Vagina (tissue), 2 donors: ENCODE measurements at places on chromosomes 5 and 9.

GRCh38 chr9:104903609-104904008, 24.3 kb downstream of the ABCA1 start:
- no peak for DNase-seq

GRCh38 chr5:157108976-157109375, at the start of gene HAVCR2:
Gene HAVCR2 (minus strand): TSS chr5:157109044. CDS start chr5:157108983, 61 bp downstream.
- DNase-seq: no peak

GRCh38 chr9:95177617-95178016, 139.9 kb downstream of the FANCC start:
- no peak for DNase-seq

DNA sequence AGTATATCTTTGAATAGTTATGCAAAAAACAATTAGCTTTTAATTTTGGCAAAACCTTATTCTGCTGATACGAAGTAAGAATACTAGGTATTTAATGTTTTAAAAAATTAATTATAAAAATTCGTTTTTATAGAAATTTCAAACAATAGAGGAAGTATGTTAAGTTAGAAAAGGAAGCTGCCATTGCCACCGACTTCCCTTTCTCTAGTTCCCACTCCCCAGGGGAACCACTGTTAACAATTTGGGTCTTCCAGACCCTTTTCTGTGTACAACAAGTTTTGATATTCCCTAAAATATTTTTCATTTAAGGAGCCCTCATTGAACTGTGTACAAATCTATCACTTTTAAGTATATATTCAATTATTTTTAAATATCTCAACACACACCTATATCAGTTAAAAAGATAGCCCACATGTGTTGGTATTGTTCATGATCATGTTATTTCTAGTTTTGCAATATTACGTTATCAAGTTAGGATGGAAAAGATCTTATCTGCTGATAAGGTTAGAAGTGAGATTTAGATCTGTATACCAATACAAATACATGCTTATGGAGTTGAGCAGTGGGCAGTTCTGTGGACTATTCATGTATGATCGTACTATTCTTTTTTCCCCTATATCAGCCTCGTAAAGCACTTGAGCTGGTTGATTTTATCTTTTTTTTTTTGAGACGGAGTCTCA, 25.9 kb downstream of the NDFIP1 start:
- DNase-seq: no peak

DNA sequence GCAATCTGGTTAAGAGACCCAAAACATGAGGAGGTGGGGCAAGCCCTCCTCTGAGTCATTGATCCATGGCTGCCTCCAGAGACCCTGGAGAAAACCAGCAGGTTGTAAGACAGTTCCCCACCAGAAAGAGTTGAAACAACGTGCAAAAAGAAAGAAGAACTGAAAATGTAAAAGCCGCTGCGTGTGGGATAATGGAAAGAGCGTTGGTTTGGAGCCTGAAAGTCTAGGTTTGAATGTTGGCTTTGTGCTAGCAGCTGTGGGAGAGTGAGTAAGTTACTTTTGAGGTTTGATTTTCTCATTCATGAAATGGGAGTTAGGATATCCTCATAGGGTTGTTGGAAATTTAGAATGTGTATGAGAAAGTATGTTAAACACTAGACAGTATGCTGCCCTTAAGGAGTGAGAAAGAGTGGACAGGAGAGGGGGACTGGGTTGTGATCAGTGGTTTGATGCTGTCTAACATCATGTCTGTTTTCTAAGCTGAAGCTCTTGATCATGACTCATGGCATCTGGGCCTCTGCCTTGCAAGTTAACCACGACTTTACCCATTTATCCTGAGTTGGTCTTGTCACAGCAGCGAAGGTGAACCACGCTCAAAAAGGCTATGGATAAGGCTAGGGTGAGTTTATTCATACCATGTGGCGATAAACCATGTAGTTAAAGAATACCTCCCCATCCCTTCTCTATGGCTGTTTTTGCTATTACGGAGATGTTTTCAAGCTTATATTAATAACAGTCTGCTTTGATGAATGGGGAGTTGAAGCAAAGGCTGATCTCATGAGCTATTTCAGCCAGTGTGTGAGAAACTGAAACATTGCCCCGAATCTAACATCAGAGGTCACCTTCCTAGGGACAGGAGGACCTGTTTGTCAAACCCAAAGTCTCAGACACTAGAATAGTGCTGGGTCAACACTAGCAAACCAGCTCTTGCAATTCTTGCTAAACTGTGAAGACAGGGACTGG, 41.3 kb downstream of the ZNF366 start:
- DNase-seq: no peak

DNA sequence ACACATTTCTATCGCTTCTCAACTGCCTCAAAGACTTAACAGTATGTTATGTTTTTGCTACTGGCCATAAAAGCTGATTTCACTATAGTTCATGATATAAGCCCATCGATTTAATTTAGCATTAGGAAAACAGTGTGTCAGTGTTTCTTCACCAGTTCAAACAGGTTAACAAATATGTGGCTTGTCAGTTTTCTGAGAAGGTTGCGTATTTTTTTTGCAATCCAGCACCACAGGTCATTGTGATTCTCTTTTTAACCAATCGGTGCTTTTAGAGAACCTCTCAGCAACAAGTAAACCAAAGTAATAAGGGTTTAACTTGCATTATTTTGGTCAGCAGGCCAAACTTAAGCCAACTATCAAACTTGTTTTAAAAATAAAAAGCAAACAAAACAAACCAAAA, 409.6 kb downstream of the NFIB start:
- no peak for DNase-seq

DNA sequence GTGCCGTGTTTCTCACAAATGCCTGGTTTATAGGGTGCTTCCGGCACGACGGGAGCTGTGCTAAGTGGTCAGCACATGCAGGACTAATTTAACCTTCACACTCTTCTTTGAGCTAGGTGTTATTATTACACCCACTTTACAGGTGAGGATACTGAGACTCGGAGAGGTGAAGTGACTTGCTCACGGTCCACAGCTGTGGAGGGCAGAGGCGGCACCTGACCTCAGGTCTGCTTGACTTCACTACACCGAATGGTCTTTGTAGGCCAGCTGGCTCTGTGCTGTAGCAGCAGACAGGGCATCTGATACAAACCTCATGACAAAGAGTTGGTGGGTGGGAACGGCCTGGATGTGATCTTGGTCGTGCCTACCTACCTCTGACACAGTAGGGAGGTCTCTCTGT, 102.0 kb upstream of the BOD1 start:
- DNase-seq: no peak

GRCh38 chr9:120730654-120731514, 16.6 kb upstream of the MEGF9 start:
- no peak for DNase-seq

GRCh38 chr5:16178745-16179372, 732 bp downstream of the MARCHF11 start:
- DNase-seq: no peak

DNA sequence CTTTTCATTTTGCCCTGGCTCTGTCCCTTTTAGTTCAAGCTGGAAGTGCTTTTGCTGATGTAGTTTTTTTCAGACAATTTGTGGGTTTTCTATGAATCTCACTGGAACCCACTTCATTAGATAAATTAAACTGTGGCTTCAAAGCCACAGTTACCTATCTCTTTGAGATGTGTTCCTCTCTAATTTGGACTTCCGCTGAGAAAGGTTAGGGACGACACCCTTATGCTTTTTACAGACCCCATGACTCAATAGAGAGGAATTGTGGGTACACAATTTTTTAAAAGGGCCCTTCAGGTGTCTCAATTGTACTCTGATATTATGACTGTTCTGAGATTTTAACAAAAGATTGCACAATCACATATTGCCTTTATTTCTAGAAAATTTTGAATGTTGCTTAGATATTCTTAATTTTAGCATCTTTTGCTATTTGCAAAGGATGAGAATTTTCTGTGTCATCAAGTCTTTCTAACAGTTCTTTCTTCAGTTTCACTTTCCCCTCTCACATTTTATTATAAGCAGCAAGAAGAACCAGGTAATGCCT, 110.6 kb downstream of the GADD45G start:
- DNase-seq: no peak

- no peak for DNase-seq
These were observed 130.5 kb upstream of the HAND1 start for GRCh38 chr5:154608531-154609011.

DNA sequence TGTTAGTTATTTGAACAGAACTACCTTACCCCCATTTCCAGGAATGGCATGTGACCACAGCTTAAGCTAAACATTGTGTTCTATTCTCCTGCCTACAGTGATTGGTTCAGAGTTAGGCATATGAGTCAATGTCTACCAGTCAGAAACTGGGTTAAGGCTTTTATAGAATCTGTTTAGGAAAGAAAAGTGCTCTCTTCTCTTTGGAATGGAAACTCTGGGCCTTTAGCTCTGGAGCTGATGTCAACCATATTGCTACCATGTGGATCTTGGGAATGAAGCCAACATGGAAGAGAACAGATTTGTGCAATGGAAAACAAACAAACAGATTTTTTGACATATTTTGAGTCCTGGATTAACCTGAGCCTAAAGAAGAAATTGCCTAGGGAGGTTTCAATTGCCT, 488.9 kb upstream of the TNC start:
- DNase-seq: no peak

- no peak for DNase-seq
These were observed 13.0 kb downstream of the DNAJC18 start for GRCh38 chr5:139426203-139426885.

DNA sequence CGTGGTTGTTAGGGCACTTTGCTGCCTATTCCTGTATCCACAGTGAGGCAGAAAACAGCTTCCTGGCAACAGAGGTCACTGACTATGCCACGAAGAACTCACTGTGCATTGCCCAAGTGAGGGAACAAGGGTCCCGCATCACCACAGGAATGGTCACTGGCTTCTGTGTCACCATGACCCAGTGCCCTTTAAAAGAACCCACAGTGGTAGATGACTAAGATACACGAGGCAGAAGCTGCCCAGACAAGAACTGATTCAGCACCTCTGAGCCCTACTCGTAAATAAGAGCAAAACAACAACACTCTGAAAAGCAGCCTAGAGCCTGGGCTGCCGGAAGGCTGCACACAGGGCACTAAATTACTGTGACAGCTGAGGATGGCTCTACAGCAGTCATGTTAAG, 236.6 kb upstream of the RASEF start:
- no peak for DNase-seq

DNA sequence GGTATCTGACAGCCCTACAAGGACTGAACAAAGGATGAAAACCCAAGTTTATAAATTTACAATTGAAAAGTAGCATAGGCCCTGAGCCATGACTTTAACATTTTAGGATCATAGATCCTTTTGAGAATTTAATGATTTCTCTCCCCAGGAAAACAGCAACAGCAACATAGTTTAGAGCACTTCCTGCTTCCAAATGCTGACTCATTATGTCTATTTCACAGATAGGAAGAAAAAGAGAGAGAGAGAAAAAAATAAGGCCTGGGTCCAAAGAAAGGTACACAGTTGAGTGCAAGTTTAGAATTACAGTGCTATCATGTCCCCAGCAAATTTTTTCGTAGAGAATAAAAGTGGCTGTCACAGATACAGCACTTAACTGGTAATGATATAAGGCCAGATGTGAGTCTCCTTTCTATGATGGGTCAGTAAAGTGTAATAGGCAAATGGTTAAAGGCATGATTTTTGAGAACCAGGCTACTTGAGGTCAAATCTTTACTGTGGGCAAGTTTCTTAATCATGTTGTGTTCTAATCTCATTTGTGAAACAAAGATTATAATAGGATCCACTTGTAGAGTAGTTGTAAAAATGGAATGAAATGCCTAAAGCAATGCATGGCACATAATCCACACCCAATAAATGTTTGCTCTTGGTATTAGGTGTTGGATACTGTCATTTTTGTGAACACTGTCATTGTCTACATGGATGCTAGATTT, 12.3 kb upstream of the PPP2R2B start:
- no peak for DNase-seq

GRCh38 chr9:135443797-135444425, 35.7 kb upstream of the PPP1R26 start:
- DNase-seq: no peak

DNA sequence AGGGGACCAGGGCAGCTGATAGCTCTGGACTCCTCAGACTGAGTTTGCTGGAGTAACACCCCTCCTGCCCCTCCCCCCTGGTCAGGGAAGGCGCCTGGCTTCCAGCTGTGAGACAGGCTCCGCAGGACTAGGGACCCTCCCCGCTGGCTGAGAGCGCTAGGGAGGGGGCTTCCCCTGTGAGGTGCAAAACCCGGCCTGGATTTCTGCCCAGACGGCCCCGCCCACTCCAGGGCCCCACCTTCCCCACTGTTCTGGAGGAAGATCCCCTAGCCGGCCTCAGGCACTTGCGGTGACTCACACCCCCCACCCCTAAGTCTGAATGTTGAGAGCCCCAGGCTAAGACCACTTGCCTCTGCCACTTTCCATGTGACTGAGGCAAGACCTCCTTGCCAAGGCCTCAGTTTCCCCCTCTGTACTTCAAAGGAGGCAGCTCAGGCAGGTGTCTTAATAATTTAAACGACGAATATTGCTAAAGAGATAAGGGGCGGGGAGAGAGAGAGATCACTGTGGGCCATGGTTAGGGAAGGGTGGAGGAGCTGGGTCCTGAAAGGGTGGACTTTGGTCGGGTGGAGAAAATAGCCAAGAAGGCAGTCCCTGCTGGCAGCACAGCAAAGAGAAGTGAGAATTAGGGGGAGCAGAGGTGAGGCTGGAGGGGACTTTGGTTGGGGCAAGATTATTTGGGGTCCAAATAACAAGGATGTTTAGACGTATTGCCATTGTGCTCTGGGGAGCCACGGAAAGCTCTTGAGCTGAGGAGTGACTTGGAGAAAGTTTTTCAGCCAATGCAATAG, 1.0 kb upstream of the DAB2IP start:
- DNase-seq: no peak

DNA sequence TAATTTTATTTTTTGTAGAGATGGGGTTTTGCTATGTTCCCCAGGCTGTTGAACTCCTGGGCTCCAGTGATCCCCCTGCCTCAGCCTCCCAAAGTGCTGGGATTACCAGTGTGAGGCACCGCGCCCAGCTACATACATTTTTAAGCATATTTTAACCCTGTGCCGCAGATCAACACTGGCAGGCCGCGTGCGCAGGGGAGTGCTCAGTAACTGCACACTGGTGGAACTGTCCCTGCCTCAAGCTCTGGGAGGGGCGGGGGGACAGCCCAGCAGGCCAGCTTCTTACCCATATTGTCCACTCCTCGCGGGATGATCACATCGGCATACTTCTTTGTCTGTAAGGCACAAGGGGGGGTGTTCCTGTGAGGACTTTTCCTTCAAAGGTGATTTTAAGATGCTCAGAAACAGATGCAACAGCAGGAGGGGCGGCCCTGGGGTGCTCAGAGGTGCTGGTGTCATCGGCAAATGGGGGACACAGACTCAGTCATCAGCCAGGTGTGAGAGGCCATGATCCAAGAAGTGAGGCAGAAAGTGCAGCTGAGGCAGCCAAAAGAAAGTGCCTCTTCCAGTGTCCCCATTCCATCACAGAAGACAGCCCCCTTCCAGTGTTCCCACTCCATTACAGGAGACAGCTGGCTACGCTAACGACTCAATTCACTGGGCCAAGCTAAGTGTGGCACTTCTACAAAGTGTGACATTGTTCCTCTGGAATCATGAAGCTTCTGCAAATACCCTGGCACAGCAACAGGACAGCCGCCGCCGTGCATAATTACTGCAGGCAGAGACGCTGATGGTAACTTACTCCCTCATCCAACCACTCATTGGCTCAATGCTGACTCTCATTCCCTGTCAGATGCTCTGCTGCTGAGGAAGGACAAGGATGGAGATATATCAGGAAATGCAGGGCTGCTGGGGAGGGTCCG, 5.2 kb downstream of the UCK1 start:
- DNase-seq: no peak
